ENCODE measurements at places on chromosomes 16 and 17.

- DNase-seq: peak; percentile 35
These were observed 681.0 kb upstream of the KIF2B start for GRCh38 chr17:53141731-53142130.

DNA sequence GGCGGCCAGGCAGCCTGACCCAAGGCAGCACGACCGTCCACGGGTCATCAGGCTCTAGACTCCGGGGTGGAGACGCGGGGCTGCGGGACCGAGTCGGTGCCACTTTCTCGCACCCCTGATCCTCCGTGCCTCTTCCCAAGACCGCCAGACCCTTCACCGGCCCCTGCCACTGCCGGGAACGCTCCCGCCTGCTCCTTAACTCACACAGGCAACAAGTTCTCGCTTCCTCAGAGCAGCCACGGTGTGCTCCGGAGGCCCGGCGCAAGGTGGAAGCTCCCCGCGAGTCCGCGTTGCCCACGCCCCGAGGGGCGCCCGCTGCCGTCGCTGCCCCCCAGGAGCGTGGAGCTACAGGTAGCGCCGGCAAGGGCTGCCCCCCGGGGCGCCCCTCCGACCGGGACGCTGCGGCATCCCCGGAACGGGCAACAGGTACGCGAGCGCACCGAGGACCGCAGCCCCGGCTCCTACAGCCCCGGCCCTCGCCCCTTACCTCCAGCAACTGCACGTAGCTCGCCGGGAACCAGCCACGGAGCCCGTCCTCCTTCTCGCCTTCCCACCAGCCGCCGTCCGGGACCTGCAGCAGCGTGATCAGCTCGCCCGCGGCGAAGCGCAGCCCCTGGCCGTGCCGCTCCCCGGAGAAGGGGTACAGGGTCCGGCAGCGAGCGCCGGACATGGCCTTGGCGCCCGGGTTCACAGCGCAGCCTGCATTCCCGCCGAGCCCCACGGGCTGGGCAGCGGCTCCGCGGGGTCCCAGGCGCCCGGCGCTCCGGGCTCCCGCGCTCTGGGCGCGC lies 491 bp downstream of the GAS7 start:
- peak; percentile 80 for DNase-seq

- DNase-seq: peak; percentile 74
These were observed 479 bp upstream of the ZNF207 start for GRCh38 chr17:32349503-32349853.

DNA sequence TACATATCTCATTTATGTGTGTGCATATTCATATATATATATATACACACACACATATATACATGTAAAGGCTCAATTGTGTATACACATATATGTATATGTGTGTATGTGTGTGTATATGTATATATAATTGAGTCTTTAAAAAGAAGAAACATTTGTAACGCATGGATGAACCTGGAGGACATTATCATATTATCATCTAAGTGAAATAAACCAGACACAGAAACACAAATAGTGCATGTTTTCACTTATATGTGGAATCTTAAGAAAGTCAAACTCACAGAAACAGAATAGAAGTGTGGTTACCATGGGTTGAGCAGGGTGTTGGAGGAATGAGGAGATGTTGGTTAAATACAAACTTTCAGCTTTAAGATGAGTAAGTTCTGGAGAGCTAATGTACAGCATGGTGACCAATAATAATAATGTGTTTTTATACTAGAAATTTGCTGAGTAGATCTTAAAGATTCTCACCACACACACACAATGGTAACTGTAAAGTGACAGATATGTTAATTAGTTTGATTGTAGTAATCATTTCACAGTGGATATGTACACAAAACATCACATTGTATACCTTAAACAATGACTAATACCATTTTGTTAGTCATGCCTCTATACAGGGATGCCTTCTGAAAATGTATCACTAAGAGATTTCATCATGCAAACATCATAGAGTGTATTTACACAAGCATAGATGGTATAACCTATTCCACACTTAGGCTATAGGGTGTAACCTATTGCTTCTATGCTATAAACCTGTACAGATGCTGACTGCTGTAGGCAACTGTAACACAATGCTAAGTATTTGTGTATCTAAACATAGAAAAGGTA lies 132.6 kb upstream of the CACNG5 start:
- no peak for DNase-seq

DNA sequence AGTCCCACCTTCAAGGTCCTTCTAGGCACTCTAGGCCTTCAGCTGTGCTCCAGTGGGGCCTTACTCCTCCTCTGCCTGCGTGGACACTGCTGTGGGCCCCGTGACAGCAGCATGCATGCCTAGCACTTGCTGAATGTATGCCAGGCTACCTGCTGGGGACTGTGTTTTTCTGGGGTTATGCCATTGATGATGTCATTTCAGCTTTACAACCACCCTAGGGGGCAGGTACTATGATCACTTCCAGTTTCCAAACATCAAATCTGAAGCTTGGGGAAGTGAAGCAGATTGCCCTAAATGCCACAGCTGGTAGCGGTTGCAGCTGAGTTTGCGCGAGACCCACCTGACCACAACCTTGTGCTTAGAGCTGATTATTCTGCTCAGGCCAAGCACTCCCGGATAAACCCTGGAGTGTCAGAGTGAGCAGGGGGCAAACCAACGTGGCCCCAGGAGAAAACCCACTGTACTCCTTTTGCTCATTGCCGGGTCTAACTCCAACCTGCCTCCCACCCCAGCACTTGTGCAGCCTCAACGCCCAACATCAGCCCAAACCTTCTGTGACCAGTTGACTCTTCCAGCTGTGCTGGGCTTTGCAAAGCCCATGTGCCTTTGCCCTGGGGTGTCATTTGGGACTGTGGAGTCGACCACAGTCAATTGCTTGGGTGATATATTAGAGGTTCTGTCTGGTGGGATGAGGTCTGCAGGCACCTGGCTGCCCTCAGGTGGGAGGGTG lies 168.4 kb downstream of the ENGASE start:
- DNase-seq: no peak

DNA sequence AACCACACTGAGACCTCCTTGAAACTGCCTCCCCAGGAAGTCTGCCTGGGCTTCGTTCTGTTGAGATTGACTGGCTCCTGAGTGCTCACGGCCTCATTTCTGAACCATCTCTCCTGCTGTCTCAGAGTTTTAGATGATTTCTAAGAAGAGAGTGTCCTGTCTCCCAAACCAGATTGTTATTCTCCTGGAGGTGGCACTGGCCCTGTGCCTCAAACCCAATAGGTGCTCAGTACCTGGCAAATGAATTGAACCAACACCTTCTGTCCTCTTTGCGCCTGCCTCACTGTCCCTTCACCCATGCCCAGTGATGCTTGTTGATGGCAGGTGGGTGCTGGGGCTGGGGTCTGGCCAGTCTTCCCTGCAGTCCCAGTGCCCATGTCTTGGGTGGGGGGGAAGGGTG lies 36.3 kb upstream of the C1QL1 start:
- DNase-seq: no peak

GRCh38 chr17:2034157-2034556 lies 4.2 kb downstream of the DPH1 start:
- DNase-seq: no peak

DNA sequence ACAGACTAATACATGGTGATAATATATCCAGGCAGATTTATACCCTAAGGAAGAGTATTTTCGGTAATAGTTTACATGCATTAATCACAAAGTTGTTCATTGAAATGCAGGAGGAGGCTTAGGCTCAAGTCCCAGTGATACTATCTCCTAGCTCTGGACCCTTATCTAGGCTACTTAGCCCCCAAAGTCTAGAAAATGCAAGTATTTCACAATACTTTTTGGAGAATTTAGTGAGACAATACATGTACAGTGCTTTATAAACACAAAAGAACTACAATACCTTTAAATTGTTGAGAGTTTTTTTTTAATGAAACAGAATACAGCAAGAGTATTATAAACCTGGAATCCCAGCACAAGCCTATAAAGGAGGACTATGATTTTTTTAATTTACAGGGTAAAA lies 473.9 kb downstream of the HS3ST3B1 start:
- no peak for DNase-seq

GRCh38 chr17:64411999-64412771 lies 21.5 kb upstream of the PECAM1 start:
- peak; percentile 94 for DNase-seq

- DNase-seq: peak; percentile 97
These were observed 45.4 kb downstream of the BAHCC1 start for GRCh38 chr17:81440511-81441244.

DNA sequence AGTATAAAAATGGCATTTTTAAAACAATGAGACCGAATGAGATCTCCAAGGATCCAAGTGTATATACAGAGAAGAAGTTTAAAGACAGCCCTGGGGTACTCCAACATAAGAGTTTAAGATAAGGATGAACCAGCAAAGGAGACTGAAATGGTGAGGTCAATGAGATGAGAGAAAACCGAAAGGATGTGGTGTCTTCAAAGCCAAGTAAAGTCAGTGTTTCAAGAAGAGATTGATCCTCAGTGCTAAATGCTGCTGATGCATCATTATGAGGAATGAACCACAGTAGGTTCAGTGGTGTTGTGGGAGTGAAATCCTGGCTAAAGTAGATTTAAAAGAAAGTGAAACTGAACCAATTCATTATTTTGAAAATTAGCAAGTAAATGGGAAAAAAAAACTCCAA lies 38.1 kb upstream of the NLK start:
- no peak for DNase-seq

DNA sequence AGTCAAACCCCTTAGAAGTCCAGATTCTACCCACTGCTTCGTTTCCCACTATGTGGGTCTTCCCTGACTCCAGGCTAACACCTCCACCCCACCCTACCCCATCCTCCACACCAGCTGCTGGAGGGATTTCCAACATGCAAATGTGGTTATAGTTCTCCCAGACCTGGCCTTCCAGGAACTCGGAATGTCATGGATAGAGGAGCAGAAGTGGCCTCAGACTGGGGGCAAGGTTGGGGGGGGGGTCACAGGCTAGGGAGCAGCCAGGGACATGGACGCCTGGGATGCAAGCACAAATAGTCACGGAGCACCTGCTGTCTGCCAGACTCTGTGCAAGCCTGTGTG lies 2.0 kb downstream of the CAMKK1 start:
- no peak for DNase-seq

DNA sequence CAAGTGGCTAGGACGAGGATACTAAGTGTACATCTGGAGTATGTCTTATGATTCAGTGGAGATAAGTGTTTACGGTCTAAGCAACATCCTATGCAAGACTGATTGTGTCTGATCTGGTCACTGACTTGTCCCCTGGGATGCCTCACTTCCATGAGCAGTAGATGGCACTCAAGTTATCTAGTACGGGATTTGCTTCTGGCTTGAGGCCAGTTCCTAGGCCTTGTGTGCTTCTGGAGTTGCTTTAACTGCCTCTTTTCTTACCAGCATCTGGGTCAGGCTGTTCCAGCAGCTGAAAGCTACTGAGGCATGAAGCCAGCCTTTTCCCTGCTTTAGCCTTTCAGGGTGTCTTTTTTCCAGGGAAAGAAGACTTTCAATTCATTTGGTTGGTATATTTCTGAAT lies 23.0 kb downstream of the SUPT6H start:
- DNase-seq: no peak

- DNase-seq: no peak
These were observed 220.5 kb upstream of the XYLT1 start for GRCh38 chr16:17691106-17691898.

GRCh38 chr17:1907216-1907631 lies 77.4 kb downstream of the RPA1 start:
- DNase-seq: no peak

DNA sequence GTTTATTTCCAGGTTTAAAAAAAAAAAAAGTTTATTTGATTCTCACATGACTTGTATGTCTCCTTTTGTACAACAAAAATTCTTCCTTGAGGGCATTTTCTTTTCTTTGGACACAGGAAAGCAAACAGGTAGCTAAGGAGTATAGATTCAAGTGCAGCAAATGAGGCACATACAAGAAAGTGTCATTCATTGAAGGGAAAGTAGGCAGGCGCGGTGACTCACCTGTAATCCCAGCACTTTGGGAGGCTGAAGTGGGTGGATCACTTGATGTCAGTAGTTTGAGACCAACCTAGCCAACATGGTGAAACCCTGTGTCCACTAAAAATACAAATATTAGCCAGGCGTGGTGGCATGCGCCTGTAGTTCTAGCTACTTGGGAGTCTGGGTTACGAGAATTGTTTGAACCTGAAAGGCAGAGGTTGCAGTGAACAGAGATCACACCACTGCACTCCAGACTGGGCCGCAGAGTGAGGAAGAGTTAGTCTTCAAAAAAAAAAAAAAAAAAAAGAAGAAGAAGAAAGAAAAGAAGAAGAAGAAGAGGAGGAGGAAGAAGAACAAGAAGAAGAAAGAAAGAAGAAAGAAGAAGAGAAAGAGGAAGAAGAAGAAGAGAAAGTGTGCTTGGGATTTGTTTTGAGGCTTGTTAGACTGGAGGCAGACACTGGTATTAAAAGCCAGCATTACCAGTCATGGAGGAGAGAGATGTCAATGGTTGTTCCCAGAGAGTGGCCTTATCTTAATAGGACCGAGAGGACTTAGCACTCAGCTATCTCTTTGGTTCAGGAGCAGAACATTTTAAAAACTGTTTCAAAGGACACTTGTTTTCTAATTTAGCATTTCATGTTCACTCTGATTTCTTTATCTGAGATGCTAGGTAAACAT lies 19.7 kb downstream of the GINS3 start:
- no peak for DNase-seq

DNA sequence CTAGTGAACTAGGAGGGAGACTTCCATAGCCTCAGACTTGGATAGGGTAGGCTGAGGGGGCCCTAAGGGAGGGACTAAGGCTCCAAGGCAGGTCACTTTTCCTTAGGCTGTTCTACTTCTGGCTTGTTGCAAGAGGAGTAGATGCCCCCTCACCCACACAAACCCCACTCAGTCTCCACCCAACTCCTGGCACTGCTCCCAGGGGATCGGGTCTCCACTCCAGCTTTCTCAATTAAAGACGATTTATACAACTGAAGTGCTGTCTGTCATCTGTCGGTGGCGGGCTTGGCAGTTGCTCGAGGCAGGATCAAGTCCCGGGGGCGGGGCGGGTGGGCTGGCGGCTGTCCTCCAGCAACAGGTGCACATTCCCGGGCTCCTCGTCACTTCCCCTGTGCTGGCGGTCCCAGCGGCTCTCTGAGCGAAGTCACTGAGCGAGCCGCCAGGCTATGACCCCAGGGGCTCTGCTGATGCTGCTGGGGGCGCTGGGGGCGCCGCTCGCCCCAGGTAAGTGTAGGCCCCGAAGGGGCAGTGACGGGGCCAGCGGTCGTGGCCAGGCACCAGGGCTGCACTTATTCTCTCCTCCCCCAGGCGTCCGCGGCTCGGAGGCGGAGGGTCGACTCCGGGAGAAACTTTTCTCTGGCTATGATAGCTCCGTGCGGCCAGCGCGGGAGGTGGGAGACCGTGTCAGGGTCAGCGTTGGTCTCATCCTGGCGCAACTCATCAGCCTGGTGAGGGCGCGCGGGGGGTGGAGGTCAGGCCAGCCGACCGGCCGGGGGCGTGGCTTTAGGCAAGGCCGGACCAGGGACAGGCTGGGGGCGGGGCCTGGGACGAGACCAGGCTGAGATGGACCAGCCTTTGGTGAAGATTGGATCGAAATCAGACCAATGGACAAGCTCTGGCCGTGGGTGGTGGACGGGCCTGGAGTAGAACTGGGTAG lies at the start of gene CHRNB1:
Gene CHRNB1 (plus strand): TSS at position 380 of the 937 bp plus-strand sequence. CDS start 67 bp downstream, at position 447.
- peak; percentile 98 for DNase-seq

GRCh38 chr17:72600934-72601333 lies 480.1 kb downstream of the SOX9 start:
- DNase-seq: no peak

GRCh38 chr17:78472035-78472905 lies 93.8 kb downstream of the PGS1 start:
- peak; percentile 44 for DNase-seq

GRCh38 chr17:48011405-48012150 lies 26.0 kb downstream of the COPZ2 start:
- peak; percentile 85 for DNase-seq

All from endodermal cell (in vitro differentiated cells).